ENCODE measurements at places on chromosomes 2 and 18.

- DNase-seq, result no peak
Measured at GRCh38 chr18:13231151-13231550, 12.6 kb downstream of the LDLRAD4 start.

DNA sequence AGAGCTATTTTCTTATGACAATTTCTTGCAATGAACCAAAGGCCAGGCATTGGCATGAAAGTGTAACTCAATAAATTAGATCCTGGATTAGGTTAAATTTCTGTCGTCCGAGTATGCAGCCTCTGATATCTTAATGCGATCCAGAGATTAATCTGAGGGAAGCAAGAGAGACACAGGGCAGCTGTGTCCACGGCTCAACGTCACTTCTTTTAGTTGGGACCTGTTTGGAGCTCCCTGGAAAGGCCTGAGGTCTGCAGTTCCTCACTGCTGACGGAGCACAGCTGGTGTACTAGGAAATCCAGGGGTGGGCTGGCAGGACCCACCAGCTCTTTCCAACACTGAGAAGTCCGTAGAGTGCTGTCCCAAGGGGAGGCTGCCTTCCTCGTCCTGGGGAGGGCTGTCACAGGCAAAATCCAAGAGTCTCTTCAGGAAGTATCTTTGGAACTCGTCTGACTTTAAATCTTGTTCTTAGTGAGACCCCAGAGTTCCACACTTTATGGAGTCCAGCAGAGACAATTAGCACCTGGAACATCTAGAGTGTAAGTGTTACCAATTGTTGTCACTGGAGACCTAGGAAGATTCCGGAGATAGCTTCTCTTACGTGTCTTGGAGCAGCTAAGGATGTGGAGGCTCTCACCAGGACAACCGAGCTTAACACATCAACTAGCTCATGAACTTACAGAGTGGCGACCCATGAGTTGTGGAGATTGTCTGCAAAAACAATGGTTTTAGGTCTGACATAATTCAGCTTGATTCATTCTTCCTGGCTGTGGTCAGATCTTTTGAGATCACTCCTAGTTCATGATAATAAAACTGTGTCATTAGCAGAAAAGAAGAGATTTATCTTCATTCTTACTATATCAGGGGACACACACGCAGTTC lies 173.7 kb downstream of the ACKR3 start:
- DNase-seq, result no peak

GRCh38 chr2:134718817-134719814 lies at the start of gene TMEM163:
Gene TMEM163, minus strand, starts transcription at chr2:134719000.
- no peak for DNase-seq

DNA sequence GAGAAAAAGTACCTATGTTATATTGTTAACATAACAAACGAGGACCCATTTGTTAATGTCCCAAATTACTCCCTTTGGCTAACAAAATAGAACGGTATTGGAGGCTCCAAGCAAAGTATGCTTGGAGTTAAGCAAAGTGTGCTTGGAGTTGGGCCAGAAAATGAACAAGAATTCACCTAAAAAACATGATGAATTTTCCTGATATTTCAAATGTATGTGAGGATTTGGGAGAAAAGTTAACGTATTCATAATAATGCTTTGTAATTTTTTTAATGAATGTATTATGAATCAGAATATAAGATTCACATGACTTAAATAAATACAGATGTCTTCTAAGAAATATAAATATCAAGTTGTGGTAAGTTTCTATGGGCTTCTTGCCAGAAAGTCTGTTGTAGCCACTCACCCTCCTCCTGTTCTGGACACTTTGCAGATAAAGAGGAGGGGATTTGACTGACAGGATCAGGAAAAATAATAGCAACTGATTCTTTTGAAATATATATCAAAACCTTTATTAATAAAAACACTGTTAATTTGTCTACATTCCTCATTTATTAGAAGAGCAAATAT lies 423.7 kb upstream of the MMADHC start:
- DNase-seq, result no peak

DNA sequence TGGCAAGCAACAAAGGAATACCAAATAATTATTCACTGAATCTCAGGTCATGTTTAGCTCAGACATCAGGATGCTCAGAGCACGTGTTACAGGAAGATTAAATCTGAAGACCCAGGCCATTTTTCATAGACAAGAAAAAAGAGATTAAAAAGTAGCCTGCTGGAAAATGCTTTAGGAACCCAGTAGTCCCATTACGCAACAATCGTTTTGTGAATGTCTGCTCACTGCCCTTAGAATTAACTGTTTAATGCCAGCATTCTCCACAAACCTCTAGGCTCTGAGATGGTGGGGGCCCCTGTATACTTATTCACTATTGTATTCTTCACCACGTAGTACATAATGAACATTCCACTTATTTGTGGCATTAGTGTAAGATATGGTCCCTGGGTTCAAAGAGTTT lies 154.6 kb upstream of the NYAP2 start:
- DNase-seq, result no peak

GRCh38 chr2:171726847-171727450 lies 39.7 kb downstream of the DYNC1I2 start:
- DNase-seq, result no peak

GRCh38 chr2:3041841-3042600 lies 335.6 kb downstream of the EIPR1 start:
- peak; percentile 73 for DNase-seq

DNA sequence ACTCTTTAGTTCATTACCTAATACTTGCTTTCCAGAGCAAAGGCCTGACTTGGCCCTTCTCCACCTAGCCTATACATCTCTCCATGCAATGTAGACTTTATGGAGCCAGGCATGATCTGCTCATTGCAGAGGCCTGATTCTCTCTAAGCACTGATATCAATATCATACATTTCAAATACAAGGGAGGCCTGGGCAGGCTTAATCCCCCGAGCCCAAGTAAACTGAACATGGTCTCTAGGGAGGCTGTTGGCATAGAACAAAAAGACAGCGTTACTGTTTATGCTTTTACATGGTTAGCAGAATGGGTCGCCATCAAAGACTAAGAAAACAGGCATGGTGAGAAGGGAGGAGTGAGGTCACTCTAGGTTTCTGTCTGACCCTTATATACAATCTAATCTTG lies 695.1 kb downstream of the ZEB2 start:
- no peak for DNase-seq

- DNase-seq, result no peak
Measured at GRCh38 chr2:73908689-73909652, 16.2 kb downstream of the ACTG2 start.

GRCh38 chr2:95058989-95059641 lies 33.6 kb downstream of the MAL start:
- no peak for DNase-seq

- DNase-seq, result no peak
Measured at GRCh38 chr18:12818243-12818642, 65.8 kb downstream of the PTPN2 start.

- no peak for DNase-seq
Measured at GRCh38 chr2:134642938-134643337, 75.9 kb downstream of the TMEM163 start.

- DNase-seq, result no peak
Measured at GRCh38 chr2:4499316-4500030, 796.1 kb downstream of the DCDC2C start.

GRCh38 chr2:120469426-120469825 lies 123.5 kb downstream of the INHBB start:
- DNase-seq, result no peak

GRCh38 chr18:57920036-57920435 lies 116.9 kb upstream of the ATP8B1 start:
- no peak for DNase-seq

DNA sequence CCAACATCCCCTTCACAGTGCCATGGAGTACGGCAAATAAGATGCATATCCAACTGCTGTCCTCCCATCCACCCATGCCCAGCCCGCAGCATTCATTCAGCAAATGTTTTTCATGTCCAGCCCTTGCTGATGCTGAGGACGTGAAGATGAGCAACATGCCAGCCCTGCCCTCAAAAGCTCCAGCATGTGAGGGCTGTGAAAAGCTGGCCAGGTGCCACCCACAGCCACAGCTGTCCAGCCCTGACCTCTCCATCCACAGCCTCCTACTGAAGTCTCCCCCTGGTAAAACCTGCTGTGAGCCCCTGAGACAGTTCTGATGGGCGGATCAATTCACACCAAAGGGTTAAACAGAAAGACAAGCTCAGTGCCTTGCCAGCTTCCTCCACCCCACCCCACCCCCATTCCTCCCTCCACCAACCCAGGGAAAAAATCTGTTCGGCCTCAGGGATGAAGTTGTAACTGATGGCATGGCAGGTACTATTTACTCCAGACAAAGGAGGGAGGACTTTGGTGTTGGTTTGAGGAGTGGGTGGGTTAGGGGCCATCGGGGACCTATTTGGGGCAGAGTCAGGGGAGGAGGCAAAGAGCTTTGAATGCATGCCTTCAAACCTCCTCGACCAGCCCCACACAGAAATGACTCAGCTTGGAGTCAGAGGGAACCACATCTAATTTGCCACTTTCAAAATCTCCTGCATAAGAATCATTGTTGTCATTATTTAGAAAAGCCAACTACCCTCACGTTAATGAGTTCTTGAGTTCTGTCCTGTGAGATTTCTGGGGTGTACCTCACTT lies 4.3 kb downstream of the ZBTB7C start:
- DNase-seq, result peak; percentile 16

DNA sequence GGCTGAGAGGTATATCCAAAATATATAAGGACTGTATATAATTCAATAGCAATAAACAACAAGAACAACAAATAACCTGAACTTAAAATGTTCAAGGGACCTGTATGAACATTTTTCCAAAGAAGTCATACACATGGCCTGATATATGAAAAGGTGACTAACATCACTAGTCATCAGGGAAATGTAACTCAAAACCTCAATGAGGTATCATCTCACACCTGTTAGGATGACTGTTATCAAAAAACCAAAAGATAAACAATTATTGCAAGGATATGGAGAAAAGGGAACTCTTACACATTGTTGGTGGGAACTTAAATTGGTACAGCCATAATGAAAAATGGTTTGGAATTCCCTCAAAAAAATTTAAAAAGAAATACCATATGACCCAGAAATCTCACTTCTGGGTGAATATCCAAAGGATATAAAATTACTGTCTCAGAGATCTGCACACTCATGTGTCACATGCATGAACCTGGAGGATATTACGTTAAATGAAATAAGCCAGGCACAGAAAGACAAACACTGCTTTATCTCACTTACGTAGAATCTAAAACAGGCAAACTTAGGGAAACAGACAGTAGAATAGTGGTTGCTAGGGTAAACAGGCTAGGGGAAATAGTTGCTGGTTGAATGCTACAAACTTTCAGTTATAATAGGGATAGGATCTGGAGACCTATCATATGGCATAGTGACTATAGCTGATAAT lies 334.5 kb upstream of the MMADHC start:
- no peak for DNase-seq

- DNase-seq, result no peak
Measured at GRCh38 chr2:64035072-64035942, 16.1 kb upstream of the VPS54 start.
